ENCODE measurements at places on chromosomes 4 and X.
A peak's percentile ranks its signal among the peaks of the same experiment; 100 is the strongest.

DNA sequence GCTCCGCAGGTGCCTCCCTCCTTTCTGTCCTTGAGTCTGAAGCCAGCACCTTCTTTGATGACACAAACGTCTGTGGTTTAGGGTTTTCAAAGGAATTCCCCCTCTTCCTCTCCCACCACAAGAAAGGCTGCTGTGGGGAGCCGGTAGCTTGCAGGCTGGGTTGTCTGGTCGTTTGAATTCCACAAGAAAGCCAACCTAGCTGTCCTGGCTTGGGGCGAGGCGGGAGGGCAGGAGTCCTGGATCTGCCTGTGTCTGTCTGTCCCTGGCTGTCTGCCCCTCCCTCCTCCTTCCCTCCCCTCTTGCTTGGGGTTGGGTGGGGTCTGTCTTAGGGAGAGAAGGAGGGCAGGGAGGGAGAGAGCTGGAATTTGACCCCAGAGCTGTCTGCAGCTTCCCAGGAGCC, 56.3 kb downstream of the SHROOM2 start:
- DNase-seq = no peak

GRCh38 chr4:126227428-126227827, 912.7 kb downstream of the FAT4 start:
- DNase-seq = no peak

GRCh38 chr4:53598901-53599300, 7.6 kb upstream of the LNX1 start:
- no peak for DNase-seq

DNA sequence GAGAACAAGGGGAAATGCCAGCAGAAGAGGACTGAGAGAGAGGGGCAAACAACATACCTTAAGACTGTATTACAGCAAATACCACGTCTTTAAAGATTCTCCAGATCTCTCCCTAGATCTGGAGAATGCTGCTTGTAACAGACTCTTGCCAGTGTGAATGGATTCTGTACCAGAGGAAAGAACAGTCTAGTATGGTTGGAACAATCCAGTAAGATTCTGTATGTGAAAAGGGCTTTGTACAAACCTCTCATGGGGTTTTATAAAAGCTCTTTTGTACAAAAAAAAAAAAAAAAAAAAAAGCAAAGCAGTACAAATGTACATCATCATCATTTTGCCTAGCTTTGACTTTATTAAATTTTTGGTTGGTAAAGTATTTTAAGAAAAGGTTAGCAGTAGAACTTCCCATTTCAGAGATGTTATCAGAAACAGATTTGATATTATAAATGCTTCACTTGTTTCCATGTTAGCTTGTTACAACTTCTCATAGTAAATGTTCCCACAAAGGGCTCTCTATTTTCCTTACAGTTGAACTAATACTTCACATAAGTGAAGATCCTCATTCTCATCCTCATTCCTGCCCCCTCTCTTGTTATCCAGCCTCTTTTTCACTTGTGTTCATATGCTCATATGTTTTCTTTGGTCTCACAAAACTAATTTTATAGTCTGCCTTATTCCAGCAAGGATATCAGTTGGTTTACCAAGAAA, 144.2 kb downstream of the EDA start:
- DNase-seq = no peak

GRCh38 chr4:61336488-61336887, 136.4 kb downstream of the ADGRL3 start:
- no peak for DNase-seq

DNA sequence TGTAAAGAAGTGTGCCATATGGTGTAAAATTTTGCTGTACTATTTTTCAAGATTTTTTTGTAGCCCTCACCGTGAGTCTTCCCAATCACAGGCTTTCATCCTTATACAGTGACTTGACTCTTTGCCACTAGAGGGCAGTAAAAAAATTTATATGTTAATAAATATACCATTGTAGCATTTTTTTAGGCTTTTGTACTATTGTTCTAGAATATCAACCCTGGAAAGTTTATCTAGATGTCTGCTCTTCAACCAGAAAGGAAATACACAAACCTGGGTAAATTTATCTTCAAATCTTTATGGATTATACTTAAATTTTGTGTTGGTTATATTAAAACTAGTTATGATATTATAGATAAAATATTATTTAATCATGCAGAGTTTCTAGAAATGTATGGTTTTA, 235.3 kb downstream of the TENM3 start:
- no peak for DNase-seq

DNA sequence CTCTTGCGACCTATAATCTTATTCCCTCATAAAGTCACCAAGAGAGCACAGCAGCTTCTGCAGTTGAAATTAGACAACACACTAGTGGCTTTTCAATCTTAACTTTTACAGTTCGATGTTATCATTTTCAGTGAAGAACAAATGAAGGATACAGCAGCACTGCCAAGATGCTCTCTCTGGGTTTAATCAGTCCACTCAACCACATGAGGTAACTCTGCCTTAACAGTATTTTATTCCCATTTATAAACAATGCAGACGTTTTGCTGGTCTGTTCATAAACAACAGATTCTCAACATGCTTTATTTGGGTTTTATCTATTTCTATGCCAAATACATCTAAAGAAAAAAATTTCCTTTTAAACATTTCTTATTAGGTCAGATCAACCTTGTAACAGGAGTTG, 646.0 kb upstream of the FAM241A start:
- no peak for DNase-seq

DNA sequence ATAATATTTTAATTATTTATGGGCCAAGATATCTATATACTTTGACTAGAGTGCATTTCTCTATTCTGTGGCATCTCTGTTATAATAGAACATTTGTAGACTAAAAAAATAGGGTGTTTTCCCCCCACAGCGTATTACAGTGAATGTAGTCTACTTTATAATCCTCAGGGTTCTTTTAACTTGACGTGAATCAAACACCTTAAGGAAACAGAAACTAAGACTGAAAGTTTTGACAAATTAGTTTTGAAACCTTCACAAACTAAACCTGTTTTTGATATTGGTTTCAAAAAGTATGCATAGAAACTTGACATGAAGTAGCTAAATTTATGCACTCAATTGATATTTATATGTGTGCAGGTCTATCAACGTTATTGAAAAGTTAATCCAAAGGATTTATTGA, 1963.1 kb upstream of the TENM3 start:
- DNase-seq = no peak

DNA sequence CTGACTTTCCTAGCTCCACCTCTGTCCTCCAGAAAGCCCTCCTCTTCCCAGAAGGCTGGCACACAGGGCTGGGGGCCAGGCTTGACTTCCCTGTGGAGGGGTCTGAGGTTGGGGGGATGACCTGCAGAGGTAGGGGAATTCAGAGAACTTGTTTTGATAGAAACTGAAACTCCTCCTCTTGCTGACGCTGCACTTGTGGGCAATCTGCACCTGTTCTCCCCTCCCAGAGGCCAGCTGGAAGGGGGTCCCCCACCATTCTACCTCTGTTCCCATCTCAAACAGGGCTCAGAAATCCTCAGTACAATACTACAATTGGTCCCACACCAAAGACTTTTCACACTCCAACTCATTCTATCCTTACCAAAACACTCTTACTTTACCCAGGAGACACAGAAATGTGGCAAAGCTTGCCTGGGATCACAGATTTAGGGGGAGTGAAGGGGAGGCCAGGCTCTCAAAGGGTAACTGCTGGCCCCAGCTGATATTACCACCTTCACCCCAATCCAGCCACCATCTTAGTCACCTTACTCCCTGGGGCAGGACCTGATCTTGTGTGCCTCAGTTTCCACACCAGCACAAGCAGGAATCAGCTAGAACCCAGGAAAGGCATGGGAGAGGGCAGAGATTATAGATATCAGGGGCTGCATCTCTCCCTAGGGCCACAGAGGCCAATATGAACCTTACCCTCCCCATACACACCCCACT, 18.5 kb downstream of the OTUD5 start:
- peak; percentile 63 for DNase-seq

DNA sequence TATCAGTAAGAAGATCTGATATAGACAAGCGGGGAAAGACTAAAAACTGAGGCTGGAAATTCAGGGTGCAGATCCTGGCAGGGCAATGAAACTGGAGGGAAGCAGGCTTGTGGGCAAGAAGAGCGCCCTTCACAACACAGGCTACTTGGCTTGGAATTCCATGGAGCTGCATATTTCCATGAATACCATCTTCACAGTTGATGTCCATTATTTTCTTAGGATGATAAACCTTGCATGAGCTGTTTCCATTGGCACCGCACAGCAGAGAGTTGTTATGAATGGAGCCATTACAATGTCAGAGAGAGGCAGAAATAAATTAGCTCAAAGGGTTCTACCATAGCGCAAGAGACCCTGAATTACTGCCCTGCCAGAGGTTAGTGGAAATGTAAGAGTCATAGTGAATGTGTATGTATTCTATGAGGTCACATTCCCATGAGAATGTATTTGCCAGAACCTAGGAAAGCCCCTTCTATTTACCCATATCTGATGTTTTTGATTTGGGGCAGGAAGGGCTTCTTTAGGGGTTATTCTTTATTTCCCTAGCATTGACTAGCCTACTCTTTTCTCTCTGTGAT, 215.6 kb downstream of the PALLD start:
- no peak for DNase-seq

DNA sequence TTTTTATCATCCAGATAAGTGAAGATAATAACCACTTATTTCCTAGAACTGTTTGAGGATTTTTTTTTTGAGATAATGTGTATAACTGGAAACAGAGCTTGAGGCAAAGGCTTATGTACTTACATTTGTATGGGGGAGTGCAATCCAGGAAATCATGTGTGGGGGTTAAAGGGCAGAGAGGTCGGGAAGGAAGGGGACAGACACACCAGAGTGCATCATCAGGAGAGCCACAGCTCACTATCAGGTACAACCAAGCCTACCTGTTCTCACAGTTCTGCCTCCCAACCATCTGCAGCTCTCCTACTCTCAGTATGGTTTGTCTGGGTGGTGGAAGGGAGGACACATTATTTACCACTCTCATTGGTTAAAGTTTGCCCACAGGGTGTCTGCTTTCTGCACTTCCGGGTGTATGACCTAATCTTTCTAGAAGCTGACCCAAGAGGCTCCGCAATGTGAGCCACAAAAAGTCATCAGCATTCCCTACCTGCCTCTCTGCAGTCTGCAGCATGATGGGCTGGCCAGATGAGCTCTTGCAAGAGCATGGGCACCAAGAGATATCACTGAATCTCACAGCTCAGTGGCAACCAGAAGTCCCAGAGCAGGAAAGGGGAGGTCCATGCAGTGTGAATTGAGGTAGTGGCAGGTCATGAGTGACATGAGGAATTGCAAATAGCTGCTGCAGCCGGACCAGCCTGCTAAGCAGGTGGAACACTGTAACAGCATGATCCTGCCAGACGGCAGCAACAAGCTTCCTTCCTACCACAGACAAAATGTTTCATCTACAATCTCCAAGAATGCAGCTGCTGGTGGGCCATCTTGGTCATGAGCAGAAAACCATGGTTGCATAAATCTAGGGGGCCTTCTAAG, 36.9 kb upstream of the SPRY1 start:
- no peak for DNase-seq

DNA sequence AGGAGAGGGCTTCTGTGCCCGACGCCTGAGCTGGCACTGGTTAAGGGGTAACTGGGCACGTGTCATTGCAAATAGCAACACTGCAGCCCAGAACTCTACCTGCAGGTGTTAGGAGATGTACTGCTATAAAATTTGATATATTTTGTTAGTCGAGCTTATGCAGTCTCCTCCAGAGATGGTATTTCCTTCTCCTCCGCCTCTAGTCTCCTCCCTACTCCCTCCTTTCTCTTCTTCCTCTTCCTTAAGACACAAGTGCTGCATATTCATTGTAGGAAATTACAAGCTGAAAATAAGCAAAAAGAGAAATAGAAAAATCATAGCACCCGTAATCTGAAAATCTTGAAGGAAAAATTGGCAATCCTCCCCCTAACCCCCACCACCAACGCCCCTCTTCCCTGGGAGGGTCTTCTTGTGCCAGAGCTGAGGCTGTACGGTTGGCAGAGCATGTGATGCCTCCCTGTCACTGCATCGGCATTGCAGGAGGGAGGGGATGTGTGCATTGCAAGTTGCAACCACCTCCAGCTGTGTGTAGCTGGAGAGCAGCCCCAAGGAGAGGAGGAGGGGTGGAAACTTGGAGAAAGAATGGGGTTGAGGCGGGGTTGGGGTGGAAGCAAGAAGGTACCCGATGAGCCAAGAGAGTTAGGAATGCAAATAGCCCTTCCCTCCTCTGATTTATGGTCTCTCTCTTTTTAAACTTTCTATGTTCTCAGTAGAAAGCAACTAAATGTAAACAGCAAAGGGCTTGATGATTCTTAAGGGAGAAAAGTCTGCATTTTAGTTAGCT, 48.3 kb upstream of the MND1 start:
- no peak for DNase-seq
